Foreskin fibroblast (primary cell): ENCODE measurements at places on chromosomes 16 and 17.

- DNase-seq: peak; percentile 77
These were observed 1.9 kb downstream of the PMP22 start for GRCh38 chr17:15263206-15263579.

DNA sequence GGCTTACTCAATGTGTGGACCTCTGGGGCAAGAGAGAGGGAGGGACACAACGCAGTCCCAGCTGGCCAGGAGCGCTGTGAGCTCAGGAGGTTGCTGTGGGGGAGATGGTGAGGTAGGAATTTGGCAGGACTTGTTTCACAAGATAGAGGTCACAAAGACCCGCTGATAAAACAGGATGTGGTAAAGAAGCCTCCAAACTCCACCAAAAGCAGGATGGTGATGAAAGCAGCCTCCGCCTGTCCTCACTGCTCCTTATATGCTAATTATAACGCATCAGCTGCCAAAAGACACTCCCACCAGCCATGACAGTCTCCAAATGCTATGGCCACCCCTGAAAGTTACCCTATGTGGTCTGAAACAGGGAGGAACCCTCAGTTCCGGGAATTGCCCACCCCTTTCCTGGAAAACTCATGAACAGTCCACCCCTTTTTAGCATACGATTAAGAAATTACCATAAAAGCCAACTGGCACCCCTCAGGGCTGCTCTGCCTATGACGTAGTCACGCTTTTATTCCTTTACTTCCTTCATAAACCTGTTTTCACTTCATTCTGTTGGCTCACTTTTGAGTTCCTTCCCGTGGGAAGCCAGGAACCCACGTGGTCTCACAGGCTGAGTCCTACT is 5.3 kb upstream of the EIF4A3 start:
- peak; percentile 77 for DNase-seq

- peak; percentile 57 for DNase-seq
These were observed at the start of gene RSKR for GRCh38 chr17:28613931-28614381. RSKR (minus strand) TSS chr17:28614185; CDS start chr17:28614161, 24 bp downstream.

GRCh38 chr16:22885951-22886350 is 72.0 kb downstream of the HS3ST2 start:
- no peak for DNase-seq

GRCh38 chr16:535446-536405 is 8.2 kb downstream of the CAPN15 start:
- peak; percentile 51 for DNase-seq

DNA sequence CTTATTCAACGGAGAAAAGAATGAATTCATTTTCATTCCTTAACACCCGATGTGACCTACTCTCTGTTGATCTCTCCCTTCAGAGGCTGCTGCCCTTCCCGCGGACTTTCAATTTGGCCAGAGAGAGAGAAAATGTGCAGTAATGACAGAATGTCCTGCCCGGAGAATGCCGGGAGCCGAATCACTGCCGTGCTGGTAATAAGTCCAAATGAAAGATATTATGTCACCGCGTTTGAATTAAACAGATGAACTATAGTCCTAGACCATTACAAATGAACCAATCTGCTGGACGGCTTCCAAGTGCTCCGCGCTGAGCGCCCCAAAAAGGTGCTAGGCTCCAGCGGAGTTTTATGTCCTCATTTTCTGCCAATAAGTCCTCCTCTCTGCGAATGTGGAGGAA is 14.7 kb upstream of the C16orf82 start:
- DNase-seq: peak; percentile 48

DNA sequence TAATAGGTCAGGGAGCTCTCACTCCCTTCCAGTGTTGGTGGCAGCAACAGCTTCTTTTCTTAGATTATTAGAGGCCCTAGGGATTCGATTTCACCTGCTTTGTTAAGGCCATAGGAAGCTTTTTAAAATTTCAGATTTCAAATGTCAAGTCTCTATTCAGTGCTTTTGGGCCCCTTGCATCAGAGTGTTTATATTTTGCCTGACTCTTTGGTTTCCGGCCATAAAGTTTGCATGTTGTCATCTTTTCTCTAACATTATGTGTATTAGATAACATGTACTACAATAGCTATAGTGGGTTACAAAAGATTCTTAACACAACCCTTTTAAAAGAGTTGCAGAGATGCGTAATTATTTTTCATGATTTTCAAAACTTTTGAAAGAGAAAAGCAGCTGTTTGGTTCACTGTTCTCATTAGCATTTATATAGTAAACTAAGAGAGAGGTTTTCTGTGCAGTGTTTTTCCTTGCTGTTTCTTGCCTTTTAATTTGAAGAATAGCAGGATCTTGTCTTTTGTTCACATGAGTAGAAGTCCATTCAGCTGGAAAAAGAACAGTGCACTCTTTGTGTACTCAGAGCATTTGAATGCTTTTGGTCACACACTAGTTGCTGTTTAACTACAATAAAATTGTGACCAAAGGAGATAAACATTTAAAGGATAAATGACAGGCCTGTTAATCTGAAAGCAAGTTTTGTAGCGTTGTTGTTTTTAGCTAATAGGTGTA is 52.5 kb downstream of the FTO start:
- no peak for DNase-seq

- DNase-seq: peak; percentile 91
These were observed 70.5 kb downstream of the GAS7 start for GRCh38 chr17:10127819-10128425.

- no peak for DNase-seq
These were observed 96.9 kb upstream of the KCNJ16 start for GRCh38 chr17:69978056-69978646.

DNA sequence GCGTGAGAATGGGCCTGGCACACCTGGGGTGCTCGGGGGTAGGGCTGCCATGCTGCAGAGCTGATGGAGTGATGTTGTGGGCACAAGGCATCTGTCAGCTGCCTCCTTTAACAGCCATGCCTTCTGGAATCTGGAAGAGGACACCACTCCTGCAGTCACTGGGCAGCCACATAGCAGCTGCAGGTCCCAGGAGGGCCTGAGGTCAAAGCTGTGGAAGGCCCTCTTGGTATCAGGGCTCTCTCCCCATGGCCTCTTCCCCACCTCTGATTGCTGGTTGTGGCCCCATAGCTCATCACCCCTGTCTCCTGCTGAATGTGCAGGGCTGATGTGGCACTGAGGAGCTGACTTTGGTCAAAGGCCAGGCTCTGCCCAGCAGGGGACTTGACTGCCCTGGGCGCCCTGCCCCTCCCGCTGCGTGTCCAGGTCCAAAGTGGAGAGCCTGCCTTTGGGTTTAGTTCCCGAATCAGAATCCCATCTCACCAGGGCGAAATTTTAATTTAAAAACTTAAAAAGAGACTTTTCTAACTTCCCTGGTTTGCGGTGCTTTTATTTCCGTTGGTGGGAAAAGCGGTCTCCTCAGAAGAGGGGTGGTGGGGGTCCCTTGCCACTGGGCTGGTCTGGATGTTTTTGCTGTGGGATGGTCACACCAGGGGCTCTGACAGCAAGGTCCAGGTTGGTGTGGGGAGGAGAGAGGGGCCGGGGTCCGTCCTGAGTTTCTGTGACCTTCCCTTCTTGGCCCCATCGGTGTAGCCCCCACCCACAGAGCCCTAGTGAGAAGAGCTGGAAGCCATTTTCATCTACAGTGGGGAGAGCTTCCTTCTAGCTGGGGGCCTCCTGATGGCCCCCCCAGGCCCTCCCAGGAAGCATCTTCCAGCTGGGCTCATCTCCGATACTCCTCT is 5.9 kb downstream of the UBALD2 start:
- DNase-seq: peak; percentile 24

- DNase-seq: no peak
These were observed 13.5 kb downstream of the TBX4 start for GRCh38 chr17:61465550-61466237.

- no peak for DNase-seq
These were observed 408.0 kb downstream of the UTP18 start for GRCh38 chr17:51668155-51668962.

DNA sequence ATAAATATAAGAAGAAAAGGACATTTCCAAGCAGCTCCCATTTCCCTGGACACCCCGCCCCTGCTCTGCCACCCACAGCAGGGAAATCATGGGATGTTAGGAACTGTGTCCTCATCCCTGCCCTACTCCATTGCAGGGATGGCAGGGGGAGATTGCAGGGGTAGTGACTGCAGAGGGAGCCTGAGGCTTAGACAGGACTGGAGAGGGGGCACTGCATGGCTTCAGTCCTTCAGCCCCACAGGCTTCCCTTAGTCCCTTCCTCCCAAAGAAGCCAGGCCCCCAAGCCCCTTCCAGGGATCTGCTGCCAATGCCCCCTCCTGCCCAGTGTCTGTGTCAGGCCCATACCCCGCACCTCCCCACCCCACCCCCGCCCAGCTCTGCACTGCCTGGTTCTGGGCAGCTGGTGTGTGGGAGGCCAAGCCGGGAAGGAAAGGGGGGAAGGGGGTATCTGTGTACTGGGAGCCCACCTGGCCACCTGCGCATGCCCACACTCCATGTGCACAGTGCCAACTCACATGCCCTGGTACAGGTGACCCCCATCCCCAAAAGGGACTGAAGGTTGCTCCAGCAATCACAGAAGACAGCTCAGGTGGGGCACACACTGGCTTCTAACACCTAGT is 3.3 kb downstream of the RUNDC3A start:
- DNase-seq: no peak

DNA sequence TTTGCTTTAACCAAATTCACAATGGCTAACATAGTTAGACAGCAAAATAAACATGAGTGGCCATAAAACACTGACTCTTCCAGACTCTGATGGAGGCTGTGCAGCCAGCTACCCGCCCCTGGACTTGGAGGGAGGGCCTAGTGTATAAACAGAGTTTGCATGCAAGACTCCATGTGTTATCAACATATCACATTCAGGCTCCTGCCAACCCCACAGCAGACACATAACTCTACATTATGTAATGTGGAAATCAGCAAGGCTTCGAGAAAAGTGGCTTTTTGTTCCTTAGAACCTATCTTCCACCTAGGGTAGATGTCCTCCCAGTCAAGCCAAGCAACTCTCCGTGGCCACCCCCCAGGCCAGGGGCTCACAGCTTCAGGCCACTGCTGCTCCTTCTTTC is 19.3 kb upstream of the SOX9 start:
- DNase-seq: no peak

GRCh38 chr17:81552244-81553017 is at the start of gene FAAP100:
FAAP100 (minus strand) TSS chr17:81552353; CDS start chr17:81552330, 23 bp downstream.
- peak; percentile 79 for DNase-seq

DNA sequence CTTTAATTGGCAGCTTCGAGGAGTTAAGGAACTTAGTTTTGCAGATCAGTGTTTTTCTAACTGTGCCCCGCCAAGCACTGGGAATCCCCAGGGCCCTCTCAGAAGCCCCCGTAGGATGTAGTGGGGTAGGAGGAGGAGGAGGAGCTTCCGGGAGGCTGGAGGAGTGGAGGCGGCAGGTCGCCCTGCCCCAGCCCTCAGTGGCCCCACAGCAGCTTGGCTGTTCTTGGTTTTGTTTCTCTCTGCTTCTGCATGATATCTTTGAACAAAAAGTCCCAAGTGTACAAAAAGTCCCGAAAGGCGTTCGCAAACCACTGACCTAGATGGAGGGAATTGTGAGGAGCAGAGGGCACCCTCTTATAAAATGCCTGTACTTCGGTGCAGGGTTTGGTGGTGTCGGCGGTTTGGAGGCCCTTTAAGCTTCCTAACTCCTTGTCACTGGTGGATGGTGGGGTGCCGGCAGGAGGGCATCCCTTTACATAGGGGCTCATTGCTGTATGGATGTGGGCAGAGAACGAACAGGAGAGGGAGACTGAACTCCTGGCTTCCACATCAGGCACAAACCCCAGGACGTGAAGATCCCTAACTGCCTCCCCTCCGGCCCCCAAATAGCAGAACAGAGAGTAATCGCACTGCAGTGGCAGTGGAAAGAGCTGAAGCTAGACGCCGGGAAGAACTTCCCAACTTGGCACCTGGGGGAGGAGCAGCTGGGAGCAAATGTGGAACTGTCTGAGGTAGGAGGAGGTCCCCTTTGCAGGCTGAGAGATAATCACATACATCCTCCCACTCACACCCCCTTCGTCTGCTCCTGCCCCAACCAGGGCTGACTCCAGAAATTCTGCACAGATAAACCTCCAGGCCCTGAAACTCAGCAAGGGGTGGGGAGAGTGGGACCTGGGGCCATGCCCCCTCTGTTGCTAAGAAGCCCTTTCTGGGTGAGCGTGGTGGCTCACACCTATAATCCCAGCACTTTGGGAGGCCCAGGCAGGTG is 20.1 kb downstream of the EPOP start:
- DNase-seq: no peak

GRCh38 chr17:36014946-36015345 is 2.8 kb downstream of the CCL23 start:
- no peak for DNase-seq
